ENCODE measurements at places on chromosomes 11 and 22. TPM values are rescaled to one million over a fixed set of nuclear protein-coding genes. Genes with fewer than 3 reads are reported as not detected.

- DNase-seq = no peak
Measured at GRCh38 chr22:28207281-28208030, 288.4 kb upstream of the PITPNB start.

DNA sequence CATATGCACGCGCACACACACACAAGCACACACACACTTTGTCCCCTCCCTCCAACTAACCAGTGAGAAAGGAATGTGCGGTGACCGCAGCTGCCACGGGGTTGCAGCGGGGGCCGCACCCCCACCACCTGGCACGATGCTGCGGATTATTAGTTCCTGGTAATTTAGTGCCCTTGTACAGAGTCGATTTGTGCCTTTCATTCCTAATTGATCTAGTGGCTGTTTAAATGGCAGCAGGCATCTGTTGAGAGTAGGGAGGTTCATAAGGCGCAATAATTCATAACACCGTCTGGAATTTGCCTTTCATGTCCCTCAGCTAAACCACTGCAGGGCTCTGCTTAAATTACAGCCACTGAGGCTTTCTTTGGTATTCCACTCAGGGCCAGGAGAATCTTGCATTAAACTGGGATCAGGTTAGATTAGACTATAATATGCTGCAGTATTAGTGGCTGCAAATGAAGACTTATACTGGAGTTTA lies 113.7 kb downstream of the FEZ1 start:
- no peak for DNase-seq

DNA sequence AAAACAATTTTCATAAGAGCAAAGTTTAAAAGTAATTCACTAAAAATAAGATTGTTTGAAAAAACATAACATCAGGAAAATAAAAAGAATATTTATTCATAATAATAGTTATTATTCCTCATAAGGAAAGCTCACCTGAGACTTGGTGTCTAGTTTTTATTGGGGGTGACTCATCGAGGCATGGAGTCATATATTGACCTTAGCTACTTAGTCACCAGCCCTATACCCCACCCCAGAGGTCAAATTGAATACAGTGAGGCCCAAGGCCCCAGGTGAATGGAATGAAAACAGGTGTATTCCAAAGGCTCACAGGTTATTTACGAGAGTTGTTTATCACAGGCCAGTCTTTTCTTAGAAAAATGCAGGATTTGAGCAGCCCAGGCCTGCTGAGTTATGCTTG lies 36.9 kb downstream of the CNTF start:
- DNase-seq = no peak

DNA sequence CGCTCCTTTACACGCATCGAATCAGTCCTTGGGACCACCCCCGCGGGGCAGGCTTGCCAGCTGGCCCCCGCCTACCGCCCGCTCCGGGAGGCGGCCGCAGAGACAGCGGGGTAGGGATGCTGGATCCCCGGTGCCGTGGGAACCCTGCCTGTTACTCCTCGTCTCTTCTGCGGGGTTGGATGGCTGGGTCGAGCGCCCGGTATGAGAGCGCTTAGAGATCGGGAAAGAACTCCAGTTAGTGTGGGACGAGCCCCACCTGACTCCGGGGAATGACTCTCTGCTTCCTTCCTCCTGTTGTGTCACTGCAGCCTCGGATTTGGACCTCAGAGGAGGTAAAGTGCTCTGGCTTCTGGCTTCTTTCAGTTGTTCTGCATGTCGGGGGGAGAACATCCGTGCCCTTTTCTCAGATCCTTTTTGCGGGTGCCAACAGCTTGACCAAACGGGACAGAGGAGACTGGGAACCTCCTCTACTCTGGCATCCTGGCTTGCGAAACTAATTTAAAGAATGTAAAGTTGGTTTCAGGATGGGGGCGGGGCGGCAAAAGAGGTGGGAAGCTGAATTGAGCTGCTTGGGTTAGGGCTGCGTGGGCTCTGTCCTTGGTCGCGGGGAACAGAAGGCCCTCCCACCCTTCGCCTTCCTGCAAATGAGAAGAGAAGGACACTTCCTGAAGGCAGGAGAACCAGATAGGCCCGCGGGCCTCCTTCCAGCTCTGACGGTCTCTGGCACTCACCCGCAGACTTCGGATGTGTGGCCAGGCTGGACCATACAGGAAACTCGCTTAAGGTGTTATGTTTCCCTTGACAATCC lies 938 bp downstream of the LAYN start:
- no peak for DNase-seq

- no peak for DNase-seq
Measured at GRCh38 chr11:131866535-131867400, 496.4 kb downstream of the NTM start.

DNA sequence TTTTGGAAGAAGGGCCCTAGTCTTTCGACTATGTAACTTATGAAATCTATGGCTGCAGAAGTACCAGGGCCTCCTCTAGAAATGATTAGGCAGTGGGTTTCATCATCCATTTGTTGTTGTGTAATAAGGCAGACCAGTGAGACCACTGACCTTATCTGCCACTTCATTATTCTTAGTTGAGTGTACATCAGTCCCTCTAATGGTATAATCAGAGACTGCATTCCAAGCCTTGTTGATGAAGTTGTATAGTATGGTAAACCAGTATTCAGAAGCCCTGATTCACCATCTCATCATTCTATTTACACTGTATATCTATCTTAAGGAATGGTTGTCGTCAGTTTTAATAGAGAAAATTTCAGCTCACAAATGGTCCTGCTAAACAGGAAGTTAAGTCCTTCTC lies 32.2 kb upstream of the GRIA4 start:
- no peak for DNase-seq

DNA sequence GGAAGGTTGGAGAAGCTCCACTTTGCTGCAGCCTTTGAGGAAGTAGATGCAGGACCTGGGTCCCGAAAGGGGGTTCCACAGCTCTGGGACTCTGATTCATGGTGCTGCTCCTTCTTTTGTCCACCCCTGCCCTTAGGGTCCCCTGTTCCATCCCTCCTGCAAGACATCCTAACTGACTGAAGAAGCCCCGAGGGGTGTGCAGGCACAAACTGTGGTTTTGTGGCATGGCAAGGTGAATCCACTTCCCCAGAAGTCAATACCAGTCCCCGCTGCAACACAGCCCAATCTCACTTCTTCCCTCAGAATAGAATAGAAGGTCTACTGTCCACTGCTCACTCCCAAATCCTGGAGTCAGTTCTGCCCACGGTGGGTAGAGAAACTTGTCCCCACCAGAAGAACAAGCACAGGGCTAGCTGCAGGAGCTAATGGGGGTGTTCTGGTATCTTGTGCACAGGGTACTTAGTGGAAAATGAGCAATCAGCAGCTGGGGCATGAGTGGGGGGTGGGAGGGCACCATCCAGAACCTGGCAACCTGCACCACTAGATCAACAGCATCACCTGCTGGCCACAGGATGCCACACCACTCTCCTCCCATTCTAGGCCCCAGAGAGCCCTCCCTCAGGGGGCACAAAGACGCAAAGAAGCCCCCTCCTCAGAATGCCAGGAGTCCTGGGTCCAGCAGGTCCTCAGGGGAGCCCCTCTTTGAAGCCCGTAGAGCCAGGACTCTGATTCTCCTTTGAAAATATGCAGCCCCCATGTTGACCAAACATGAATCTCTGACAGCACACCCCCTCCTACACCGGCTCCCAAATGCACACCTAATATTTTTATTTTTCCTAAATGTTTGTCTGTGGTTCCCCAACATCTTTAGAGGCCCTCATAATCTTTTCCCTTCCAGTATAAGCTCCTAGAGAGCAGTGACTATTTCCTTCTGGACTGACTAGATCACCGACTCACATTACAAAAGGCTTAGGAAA lies 14.1 kb downstream of the SPATA19 start:
- DNase-seq = no peak

DNA sequence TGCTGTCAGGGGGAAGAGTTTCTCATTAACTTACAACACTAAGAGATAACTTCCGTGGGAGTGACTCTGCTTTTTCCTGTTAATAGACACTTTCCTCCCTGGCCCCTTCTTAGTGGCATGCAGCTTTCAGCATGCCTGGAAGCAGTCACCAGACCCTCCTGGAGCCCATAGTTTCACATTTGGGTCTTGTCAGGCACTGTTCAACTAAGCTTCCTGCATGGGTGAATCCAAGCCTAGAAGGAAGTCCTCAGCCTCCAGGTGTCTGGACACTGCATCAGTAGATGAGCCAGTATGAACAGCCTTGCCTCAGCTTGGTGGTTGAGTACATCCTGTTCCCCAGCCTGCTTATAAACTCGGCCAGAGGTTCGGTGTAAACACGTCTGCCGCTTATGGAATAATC lies 68.1 kb downstream of the PPP6R3 start:
- peak; percentile 48 for DNase-seq

DNA sequence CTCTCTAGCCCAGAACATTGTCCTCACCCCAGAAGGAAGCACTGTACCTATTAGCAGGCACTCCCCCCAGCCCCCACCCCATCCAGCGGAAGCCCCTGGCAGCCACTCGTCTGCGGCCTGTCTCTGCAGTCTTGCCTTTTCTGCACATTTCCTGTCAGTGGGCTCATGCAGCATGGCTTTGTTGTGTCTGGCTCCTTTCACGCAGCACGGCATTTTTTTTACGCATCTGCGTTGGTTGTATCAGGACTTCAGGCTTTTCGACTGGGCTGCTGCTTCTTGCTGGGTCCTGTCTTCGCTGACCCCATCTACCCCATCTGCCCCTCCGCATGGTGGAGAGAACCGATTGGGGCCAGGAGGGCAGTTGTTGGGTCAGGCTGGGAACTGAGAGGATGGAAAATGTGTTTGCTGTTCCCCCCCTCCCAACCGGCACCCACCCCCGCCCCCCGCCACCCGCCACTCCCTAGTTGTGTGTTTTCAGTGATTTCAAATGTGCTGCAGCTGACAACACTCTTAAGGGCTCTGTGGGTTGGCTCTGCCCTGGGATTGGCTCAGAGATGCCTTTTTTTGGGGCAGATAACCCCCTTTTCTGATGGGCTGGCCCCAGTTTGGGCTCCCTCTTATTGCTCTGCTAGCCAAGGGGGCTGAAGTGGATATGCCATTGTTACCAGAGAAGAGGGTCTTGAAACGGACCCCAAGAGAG lies 110.0 kb downstream of the KIAA1671 start:
- no peak for DNase-seq

- no peak for DNase-seq
Measured at GRCh38 chr11:44536788-44537516, 28.5 kb upstream of the CD82 start.

Gene LRRC32
- total RNA-seq = 25.3 TPM

Gene PRSS23
- total RNA-seq = not detected

Gene GAS2
- 4.1 TPM for total RNA-seq

DNA sequence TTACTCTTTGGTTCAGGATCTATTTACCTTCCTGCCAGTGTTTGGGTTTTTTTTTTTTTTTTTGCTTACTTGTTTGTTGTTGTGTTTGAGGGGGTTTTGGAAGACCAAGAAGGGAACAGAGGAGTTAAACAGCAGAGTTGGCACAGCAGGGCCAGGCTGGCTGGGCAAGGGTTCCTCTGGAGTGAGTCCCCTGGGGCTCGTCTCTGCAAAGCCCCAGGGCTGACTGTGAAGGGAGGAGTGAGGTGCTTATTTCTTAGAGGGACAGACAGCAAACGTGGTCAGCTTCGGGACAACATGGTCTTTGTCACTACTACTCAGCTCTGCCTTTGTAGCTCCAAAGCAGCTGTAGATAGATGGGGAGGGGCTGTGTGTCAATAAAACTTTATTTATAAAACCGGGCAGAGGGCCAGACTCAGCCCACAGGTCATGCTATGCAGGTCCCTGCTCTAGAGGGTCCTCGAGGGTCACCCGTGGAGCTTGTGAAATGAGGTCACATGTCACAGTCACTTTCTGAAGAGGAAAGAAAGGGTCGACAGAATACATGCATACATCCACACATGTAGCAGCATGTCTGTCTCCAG lies 1404.7 kb downstream of the BRD1 start:
- no peak for DNase-seq

DNA sequence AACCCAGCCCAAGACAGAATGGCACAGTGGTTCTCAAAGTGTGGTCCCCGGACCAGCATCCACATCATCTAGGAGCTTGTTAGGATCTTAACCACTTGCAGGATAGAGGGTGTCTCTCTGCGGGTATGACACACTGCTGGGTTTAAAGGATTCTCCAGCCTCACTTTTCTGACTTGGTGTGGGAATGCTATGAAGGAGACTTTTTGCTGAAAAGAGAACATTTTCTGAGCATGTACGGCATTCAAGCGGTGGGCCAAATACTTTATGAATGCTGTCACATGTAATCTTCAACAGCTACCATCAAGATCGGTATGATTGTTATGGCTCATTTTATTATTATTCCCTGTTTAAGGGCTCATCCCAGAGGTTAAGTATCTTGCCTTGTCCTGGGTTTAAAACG lies 1.8 kb upstream of the CD82 start:
- DNase-seq = no peak

- DNase-seq = no peak
Measured at GRCh38 chr11:119316729-119317591, at the start of gene MCAM. MCAM (minus strand) TSS chr11:119317130; CDS start chr11:119317101, 29 bp downstream.

Gene B4GALNT4
- total RNA-seq = not detected

DNA sequence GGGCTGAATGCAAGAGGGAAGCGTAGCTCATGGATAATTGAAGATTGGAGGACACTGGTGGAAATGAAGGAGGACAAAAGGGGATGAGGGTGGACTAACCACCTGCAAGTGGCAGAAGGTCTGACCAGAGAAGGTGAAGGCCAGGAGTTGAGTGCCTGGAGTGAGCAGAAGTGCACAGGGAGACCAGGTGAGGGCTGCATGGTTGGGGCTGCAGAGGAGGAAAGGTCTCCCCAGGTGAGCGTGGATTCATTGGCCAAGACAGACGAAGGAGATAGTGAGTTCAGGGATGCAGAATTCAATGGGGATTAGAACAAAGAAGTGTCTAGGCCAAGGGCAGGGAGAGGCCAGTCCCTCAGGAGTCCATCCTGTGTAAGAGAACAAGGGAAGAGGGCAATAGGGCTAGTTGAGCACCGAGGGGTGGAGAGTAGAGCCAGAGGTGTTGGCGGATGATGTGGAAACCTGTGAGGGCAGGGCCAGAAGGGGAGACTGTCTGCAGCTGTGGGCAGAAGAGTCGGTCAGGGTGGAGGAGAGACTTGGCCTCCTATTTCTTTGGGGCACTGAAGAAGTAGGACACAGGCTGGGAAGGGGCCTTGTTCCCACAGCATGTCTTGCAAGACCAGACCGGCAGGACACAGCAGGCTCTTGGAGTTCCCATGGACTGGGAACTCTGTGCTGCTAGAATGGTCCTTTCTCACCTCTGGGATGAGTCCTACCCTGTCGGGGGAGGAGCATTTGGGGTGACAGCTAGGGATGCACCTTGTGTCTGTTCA lies 6.7 kb downstream of the TRIM29 start:
- no peak for DNase-seq

GRCh38 chr11:117730208-117730800 lies 66.7 kb downstream of the DSCAML1 start:
- no peak for DNase-seq

Gene BTG4
- total RNA-seq = not detected

GRCh38 chr22:46393873-46394272 lies 58.4 kb downstream of the TRMU start:
- no peak for DNase-seq

- peak; percentile 80 for DNase-seq
Measured at GRCh38 chr22:50274311-50274710, 4.1 kb upstream of the MAPK11 start.
